OCI-M1 (cell line): ENCODE measurements at places on chromosomes 2 and 18.

GRCh38 chr2:46134531-46135227 is 162.5 kb upstream of the EPAS1 start:
- peak; percentile 45 for DNase-seq

DNA sequence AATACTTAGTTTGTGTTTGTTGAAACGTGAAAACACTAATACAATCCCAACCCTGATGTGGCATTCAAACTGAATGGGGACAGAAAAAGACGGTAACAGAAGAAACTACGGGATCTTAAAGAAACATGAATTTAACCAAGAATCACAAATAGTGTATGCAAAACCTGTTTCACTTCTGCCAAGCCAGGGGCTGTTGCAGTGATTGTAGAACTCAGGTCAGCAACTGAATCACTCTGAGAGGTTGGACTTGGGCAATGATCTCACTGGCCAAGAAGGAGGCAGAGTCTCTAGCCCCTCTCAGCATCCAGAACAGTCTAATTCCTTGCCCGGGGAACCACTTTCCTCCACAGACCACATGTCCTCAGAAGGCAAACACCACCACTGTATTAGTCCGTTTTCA is 54.9 kb upstream of the CRIM1 start:
- no peak for DNase-seq

DNA sequence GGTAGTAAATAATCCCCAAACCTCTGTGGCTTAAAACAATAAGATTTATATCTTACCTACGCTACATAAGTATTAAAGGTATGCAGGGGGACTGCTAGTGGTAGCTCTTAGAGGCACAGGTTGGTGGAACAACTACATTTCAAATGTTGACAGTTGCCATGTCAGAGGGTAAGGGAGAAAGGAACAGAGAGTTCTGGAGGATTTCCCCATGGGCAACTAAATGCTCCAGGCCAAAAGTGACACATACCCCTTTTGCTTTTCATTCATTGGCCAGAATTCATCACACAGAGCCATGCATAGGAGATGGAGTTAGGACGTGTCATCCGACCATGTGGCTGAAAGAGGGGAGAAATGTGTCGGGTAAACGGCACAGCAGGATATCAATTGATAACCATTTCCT is 133.2 kb downstream of the NAPG start:
- DNase-seq, result no peak

GRCh38 chr2:179562330-179562885 is 297.8 kb upstream of the SESTD1 start:
- no peak for DNase-seq

- DNase-seq, result no peak
Observed at GRCh38 chr2:68658266-68658665, 14.9 kb downstream of the PROKR1 start.
